H7 (cell line): ENCODE measurements at places on chromosomes 2 and 18. TPM values are rescaled to one million over a fixed set of nuclear protein-coding genes. Genes with fewer than 3 reads are reported as not detected.

DNAJC5G gene
- not detected in 2 replicates for total RNA-seq

SERPINB7 gene
- total RNA-seq: not detected in 2 replicates

PLGLB2 gene
- total RNA-seq: not detected in 2 replicates

ABCG8 gene
- not detected in 2 replicates for total RNA-seq

REG3A gene
- total RNA-seq: not detected in 2 replicates

AKAIN1 gene
- total RNA-seq: not detected in 2 replicates

EGR4 gene
- 0.04 TPM in 1 of 2 replicates, not detected in the other for total RNA-seq

DNA sequence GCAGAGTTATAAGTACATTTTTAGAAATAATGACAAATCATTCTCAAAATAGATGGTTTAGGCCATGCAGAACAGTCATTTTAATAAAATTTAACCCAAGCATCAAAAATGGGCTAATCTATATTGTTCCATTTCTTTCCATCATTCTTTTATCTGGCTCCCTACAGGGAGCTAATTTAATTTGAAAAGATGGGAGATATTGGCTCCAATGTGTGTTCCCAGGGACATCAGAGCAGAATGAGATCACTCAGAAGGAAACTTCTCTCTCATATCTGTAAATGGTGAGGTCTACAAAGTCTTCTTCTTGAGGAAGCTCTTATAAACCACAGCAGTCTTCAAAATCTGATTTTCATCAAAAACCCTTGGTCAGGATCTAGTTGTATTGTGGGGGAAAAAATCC lies 119.4 kb upstream of the RAB6C start:
- no peak for DNase-seq

GRCh38 chr2:196160101-196160500 lies 11.3 kb downstream of the STK17B start:
- DNase-seq: no peak

DNA sequence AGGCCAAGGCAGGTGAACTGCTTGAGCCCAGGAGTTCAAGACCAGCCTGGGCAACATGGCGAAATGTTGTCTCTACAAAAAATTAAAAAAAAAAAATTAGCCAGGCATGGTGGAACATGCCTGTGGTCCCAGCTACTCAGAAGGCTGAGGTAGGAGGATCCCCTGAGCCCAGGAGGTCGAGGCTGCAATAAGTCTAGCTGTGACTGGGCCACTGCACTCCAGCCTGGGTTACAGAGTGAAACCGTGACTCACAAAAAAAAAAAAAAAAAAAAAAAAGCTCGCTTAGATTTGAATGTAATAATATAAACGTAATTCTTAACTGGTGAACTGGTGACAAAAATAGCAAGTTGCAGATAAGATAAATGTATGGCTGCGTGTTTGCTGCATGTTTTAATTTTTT lies 56.5 kb downstream of the TFCP2L1 start:
- DNase-seq: no peak

DNA sequence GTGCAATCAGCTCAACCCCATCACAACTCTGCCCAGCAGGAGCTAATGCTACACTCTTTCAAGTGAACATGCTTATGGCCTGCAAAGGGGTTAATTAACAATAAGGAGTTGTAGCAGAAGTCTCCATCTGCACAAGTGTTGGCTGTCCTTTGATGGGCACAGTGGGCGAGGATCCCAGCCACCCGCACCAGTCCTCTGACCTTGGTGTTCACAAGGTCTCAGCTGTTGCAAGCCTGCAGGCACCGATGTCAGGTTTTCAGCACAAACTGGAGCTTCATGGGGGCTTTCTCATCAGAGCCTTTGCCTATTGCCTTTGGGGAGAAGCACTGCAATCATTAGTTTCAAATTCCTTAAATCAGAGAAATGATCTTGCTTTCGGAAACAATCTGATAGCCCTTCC lies 60.9 kb upstream of the TMEM178A start:
- no peak for DNase-seq

DNA sequence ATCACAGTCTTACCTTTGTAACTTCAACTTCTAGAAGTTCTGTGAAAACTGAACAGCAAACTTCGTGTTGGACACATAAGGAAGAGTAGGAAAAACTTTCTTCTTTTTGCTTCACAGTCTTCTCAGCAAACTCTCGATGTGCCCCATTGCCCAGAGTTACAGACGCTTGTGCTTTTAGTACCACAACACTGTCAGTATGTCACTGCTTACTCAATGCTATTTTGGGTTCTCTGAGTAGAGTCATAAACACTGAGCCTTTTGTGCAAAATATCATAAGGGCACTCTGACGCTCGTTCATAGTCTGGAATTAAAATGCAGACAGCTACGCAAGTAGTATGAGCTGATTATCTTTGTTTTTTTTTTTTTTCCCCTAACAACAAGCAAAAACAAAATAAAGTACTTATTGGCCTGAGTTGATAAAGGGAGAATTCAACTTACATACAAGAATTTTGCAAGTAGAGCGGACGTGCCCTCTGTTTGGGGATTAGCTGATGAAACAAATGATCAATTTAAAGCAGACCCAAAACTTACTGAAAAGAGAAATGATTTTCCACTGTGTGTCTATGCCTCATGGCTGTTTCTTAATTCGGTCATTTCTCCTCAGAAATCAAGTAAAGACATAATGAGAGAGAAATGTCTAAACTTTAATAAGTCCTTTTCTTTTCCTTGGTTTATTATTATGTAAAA lies at the start of gene CDH19:
CDH19 (minus strand) TSS at position 150 of the 687 bp plus-strand sequence. CDS start 31,886 bp downstream, outside the sequence.
- no peak for DNase-seq

GRCh38 chr2:229066121-229066715 lies 204.9 kb downstream of the PID1 start:
- DNase-seq: no peak

DNA sequence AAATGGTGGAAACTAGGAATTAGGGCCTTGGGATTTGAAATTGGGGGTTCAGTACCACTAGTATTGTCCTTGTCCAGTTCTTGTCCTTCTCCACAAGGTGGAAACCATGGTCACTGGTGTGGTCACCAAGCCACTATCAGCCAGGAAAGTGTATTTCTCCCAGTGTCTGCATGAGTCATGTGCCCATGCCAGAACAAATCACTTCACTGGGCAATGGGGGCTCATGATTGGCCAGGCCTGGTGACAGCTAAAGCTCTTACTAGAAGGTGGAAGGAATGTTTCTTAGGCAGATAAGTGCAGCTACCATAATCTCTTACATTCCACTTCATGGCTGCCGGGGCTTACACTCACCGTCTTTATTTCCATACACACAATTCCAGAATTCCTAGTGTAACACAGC lies 124.8 kb upstream of the TACR1 start:
- no peak for DNase-seq

- DNase-seq: peak; percentile 18
Measured at GRCh38 chr2:44804406-44805265, 136.9 kb upstream of the SIX3 start.

- no peak for DNase-seq
Measured at GRCh38 chr2:206204710-206205109, 45.0 kb downstream of the EEF1B2 start.

DNA sequence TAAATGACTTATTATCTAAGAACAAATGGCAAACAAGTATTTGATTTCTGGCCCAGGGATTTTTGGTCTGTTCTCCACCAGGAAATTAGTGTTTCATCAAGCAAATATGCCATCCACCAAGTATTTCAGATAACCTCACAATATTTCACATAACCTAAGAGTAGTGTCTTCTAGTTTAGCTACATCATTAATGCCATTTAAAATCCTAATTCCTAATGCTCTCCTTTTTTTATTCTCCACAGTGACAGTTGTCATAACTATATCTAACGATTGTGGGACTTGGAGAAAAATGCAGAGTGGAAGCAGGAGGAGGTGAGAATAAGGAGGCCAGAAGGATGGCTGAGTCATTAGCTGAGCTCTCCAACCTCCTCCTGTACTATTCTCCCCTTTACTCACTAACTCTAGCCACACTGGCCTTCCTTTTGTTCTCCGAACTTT lies 58.5 kb upstream of the CTLA4 start:
- no peak for DNase-seq

DNA sequence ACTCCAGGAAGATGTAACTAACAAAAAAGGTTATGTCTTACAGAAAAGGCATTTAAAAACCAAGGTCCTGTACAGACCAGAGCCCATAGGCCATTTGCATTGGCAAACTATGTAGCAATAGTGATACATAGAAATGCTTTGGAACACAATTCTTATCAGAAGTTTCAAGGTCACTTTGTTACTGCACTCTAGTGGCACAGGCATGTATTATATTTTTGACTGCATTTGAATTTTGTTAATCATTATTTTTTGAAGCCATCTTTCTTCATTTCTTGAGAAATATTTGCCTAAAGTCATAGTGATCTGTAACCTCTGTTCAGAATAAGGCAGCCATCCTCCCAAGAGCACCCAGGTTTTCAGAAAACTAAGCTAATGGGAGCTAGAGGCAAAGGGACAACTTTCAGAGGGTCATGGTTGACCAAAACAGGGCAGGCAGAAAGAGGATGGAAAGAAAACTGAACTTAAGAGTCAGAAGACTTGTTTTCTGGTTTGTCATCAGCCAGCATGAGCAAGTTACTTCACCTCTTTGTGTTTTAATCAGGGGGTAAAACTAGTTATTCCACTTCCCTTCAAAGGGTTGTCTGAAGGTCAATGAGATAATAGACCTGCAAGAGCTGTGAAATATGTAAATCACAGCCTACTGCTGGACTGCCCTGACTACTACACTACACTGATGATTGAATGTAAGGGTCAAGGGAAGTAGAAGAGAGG lies 41.5 kb downstream of the SLC38A11 start:
- DNase-seq: no peak

GRCh38 chr2:177285892-177286715 lies 21.6 kb upstream of the NFE2L2 start:
- DNase-seq: no peak

DNA sequence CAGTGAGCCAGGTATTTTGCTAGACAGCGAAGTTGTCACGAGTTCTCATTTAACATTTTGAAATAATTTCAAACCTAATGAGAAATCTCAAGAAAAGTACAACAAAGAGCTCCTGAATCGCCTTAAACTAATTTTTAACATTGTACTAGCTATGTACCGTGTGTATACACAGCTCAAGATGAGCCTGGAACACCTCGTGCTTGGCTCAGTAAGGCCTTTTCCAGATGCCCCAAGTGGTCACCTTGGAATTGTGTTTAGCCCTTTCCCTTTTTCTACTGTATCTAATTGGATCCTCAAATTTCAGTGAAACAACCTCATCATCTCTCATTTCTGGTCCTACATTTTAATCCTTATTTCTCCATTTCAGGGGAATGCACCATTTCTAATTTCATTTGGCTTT lies 7.2 kb downstream of the PTPN4 start:
- no peak for DNase-seq

- peak; percentile 61 for DNase-seq
Measured at GRCh38 chr2:234840336-234840735, 111.5 kb upstream of the SH3BP4 start.

DNA sequence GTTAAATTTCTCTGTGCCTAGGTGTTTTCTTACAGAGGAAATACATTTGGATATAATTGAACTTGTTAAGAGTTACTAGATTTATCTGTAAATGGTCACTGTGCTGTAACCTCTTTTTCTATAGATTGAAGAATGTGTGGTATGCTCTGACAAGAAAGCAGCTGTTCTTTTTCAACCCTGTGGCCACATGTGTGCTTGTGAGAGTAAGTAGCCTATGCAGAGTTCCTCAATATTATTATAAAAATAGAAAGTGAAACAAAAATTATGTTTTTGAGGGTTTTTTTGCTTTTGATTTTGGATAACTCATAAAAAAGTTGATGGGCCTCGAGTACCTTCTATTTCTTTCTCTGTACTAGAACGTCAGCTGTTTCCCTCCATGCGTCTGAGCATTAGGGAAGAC lies 112.4 kb downstream of the MIB1 start:
- no peak for DNase-seq

DNA sequence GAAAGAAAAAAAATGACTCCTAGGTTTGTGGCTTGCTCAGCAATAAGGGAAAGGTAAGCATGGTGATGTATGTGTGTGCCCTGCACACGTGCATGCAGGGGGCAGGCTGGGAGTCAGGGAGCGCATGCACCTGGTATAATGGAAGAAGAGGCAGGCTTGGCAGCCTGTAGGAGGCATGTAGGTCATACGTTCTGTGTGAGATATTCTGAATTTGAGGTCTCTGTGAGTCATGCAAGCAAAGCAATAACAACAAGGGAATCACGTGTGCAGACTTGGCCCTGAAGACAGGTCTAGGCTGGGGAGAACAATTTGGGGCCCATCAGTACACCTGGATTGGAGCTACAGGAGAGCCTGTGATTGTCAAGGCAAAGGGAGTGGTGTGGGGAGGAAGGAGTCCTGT lies 94.5 kb upstream of the TTC39C start:
- no peak for DNase-seq

- DNase-seq: no peak
Measured at GRCh38 chr2:100145893-100146656, 3.7 kb upstream of the AFF3 start.

DNA sequence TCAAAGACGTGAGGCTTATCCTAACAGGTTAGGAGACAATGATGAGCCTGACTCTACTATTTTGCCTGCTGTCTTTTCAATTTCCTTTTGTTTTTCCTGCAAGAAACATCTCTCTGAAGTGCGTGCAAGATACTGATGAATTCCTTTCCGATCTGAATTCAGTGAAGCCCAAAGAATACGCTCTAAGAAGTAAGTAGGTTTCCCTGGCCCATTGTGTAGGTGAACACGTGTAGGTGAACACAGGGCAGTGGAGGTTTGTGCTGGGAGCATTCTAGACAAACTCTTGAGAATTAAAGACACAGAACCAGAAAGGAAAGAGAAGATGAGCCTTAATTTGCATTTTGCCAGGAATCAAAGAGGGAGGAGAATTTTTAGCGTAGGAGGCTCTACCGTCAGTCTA lies 132.0 kb downstream of the ZNF532 start:
- DNase-seq: no peak

DNA sequence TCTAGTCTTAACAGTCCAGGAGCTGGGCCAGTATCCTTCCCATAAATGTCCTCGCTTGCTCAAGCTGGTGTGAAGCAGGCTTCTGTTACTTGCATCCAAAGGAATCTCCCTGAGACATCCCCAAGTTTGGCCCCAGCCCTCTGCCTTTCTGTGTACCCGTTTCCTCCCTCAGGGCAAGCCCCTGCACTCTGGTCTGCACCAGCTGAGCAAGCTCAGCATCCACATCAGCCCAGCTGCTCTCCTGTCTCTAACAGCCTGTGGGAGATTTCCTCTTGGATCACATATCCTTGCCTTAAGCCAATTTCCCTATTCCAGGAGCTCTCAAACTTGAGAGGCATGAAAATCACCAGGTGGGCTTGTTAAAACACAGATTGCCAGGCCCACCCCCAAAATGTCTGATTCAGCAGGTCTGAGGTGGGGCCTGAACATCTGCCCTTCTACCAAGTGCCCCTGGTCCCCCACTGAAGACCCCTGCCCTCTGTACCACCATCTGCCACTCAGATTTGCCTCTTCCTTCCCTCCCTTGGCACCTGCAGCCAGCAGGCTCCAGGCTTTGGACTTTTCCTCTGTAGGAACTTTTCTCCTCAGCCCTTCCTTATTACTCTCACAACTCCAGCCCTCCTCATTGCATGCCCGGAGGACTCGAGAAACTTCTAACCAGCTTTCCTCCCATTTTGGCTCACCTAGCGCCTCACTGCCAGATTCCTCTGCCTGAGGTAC lies 32.1 kb downstream of the REEP1 start:
- DNase-seq: no peak

DNA sequence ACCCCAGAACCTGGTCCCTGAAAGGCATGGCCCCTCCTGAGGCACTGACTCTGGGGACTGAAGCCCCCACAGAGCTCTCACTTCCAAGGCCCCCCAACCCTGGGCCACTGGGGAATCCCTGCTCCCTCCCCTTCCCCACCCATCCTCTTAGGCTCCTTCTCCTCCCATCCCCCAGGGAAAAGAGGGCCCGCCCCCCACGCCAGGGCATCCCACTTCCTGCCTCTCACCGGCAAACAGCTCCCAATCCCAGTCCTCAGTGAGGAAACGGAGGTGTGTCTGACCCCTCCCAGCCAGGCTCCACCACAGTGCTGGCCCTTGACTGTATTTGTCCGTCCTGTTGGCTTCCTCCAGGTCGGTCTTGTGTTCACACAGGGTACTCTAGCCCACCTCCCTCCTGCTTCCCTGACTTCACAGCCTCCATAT lies 35.0 kb upstream of the PTMA start:
- peak; percentile 93 for DNase-seq
